Stimulated activated CD8-positive, alpha-beta memory T cell treated with anti-CD3 and anti-CD28 coated beads, Interleukin-12 subunit alpha, Interleukin-12 subunit beta, amount 100 ng/mL, for 1 hour (primary cell): ENCODE measurements at places on chromosomes 3 and 15.

GRCh38 chr3:194386648-194387047 is 12.4 kb downstream of the GP5 start:
- no peak for DNase-seq

DNA sequence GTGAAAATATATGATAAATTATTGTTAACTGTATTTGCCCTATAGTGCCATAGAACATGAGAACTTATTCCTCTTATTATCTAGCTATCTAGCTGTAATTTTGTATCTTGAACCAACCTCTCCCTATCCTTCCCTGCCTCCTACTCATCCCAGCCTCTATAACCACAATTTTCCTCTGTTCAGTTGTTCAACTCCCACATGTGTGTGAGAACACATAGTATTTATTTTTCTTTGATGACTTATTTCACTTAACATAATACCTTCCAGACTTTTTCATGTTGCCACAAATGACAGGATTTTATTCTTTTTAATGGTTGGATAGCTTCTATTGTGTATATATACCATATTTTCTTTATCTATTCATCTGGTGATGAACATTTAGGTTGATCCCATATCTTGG is 85.4 kb upstream of the SUCLG2 start:
- DNase-seq, result no peak

DNA sequence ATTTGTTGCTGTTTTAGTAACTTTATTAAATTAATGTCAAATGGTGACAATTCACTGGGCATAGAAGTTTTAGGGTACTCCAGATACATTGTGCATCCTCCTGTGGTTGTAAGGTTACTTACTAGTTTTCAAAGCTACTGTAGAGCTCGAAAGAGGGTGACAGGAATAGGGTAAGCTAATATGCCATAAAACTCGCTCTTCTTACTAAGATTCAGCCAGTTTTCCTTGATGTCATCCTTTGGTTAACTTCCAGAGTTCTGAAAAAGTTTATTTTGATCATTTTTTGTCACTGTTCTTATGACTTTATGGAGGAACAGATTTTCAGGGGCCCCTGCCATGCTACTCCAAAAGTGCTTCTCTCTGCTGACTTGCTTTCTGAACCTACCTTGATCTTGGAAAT is 334.8 kb downstream of the PLCL2 start:
- no peak for DNase-seq

GRCh38 chr15:31540633-31541032 is 214.0 kb downstream of the KLF13 start:
- no peak for DNase-seq

GRCh38 chr3:123949641-123950040 is 11.4 kb downstream of the CCDC14 start:
- DNase-seq, result no peak

- no peak for DNase-seq
Measured at GRCh38 chr15:35023804-35024203, 35.7 kb upstream of the ZNF770 start.

DNA sequence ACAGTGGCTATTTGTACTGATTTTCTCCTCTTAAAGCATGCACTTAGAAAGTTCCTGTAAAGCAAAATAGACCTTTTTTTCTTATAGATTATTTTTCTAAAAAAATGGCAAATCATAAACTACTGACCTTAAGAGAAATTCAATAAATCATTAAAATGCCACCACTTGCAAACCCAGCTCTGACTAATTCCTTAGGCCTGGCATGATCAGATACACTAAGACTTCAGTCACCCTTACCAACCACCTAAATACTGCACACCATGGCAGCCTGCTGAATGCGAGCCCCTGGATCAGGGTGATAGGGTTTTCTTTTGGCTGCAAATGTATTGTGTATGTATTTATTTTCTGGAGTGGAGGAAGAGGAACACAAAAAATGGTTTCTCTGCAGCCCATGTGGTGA is 370.6 kb upstream of the TBL1XR1 start:
- DNase-seq, result no peak

GRCh38 chr3:106819440-106819839 is 557.8 kb upstream of the CCDC54 start:
- no peak for DNase-seq

- no peak for DNase-seq
Measured at GRCh38 chr15:72858205-72858604, 74.6 kb upstream of the ADPGK start.

DNA sequence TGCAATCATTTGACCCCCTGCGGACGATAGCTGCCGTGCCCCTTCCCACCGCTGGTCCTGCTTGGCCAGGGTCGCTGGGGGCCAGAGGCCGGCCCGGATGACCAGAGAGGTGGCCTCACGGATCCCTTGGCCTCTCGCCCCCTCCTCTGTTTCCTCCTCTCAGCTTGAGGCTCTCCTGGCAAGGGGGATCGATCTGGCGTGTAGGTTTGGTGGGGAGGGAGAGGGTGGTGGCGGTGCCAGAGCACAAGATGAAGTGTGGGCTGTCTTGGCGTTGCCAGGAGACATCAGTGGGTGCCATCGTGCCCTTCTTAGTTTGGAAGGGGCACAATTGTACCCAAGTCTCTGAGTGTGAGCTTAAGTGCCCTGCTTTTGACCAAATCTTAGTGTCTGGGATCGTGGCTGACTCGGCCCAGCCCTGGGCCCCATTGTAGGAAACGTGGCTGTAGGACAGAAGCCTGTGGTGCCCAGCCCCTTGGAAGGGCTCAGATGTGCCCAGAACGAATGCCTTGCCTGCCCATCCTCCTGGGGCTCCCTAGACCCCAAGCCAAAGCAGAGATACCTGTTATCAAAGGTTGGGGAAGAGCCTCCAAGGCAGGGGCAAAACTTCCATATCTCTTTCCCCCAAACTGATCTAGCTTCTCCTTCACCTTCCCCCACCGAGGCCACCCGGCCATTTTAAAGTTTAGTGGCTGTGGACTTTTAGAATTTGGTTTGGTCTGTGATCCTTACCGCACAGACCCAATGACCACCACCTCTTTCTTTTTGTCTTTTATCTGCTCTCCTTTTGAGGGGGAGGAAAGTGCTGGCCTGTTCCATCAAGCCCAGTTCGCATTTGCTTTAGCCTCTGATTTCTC is 14.4 kb downstream of the NR2F2 start:
- DNase-seq, result no peak

DNA sequence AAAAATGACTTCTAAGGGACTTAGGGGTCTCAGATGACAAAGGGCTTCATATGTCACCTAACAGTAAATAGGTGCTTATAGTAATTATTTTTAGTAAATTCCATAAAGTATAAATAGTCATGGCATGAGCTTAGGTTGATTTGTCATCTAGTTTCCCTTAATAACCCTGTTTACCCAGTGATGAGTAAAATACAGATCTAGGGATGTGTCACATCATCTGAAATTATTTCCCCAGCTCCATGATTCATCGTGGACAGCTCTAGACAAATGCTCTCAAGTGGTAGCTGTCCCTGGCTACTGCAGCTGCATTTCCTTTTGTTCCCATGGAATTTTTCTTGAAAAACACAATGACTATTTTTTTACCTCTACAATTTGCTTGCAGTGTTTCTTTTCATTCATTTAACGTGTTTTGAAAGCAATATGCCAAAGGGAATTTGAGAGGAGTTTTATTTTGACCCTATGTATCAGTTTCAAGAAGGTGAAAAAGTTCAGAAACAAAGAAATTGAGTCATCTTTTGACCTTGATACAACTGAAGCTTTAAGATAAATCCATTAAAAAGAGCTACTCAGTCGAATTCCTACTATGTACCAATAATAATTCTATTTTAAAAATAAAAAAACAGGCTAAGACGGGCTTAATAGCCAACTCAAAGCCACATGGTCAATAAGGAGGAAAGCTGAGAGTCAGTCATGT is 241.6 kb downstream of the KCNMB2 start:
- no peak for DNase-seq

GRCh38 chr3:53254509-53255422 is 1.1 kb downstream of the TKT start:
- DNase-seq, result no peak

- no peak for DNase-seq
Measured at GRCh38 chr3:119308355-119308754, 14.2 kb downstream of the ARHGAP31 start.

DNA sequence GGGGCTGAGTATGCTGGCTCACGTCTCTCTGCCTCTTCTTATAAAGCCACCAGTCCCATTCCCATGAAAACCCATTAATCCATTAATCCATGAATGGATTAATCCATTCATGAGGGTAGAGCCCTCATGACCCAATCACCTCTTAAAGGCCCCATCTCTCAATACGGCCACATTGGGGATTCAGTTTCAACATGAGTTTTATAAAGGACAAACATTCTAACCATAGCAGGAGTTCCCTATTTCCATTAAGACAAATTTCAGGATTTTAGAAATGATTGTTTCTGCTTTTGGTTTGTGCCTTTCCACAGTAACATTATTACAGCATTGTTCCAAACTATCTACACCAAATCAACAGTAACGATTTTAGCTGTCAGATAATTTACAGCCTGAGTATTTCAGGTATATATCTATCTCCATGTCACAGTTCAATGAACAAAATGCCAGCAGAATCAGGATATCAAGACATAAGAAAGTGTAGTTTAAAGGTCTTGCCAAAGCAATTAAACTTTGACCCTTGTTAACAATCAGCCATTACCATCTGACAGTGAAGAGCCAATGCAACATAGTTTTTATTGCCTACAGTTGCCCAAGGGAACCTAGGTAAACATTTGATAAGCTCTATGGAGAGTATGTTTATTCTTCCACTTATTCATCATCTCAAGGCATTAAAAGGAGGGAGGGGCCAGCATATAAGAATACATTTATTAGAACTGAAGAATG is 3.8 kb downstream of the TSPAN3 start:
- DNase-seq, result no peak

GRCh38 chr3:133782454-133782853 is 23.2 kb upstream of the SRPRB start:
- no peak for DNase-seq

- DNase-seq, result no peak
Measured at GRCh38 chr3:126262227-126262626, 81.8 kb upstream of the ALDH1L1 start.

GRCh38 chr15:88616240-88616639 is 4.9 kb upstream of the AEN start:
- DNase-seq, result no peak

GRCh38 chr3:110711130-110711832 is 360.3 kb upstream of the NECTIN3 start:
- no peak for DNase-seq

DNA sequence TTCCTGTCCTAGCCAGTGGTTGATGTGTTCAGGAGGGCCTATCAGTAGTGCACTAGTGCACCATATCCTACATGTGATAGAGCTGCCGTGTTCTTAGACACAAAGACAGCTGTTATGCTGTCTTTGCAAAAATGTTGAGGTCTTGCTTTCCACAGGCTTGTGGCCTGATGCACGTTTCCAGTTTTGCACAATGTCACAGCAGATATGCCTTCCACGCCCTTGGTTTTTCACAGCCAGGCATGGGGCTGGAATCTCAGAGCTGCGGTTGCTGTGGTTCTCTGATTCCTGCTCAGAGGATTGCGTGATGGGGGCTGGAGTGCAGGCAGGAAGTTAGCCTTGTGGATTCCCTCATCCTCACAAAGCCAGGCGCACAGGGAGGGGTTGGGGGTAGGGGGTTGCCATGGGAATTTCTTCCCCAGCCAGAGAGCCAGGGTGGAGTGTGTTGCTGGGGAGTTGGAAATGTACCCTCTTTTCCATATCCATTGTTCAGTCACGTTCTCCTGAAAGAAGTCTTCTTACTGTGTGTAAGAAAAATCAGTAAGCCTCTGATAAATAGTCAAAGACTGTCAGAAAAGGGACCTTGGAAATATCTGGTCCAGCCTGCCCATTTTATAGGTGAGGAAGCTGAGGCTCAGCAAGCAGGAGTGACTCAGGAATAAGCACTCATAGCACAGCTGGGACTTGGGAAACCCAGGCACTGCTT is 79.4 kb downstream of the SMAD3 start:
- DNase-seq, result no peak

GRCh38 chr15:100862162-100862561 is 17.5 kb upstream of the ALDH1A3 start:
- no peak for DNase-seq

- DNase-seq, result no peak
Measured at GRCh38 chr3:12234906-12235305, 54.0 kb upstream of the PPARG start.

- no peak for DNase-seq
Measured at GRCh38 chr15:93141371-93141794, 52.4 kb upstream of the RGMA start.

GRCh38 chr3:21259896-21260295 is 491.1 kb downstream of the ZNF385D start:
- DNase-seq, result no peak

DNA sequence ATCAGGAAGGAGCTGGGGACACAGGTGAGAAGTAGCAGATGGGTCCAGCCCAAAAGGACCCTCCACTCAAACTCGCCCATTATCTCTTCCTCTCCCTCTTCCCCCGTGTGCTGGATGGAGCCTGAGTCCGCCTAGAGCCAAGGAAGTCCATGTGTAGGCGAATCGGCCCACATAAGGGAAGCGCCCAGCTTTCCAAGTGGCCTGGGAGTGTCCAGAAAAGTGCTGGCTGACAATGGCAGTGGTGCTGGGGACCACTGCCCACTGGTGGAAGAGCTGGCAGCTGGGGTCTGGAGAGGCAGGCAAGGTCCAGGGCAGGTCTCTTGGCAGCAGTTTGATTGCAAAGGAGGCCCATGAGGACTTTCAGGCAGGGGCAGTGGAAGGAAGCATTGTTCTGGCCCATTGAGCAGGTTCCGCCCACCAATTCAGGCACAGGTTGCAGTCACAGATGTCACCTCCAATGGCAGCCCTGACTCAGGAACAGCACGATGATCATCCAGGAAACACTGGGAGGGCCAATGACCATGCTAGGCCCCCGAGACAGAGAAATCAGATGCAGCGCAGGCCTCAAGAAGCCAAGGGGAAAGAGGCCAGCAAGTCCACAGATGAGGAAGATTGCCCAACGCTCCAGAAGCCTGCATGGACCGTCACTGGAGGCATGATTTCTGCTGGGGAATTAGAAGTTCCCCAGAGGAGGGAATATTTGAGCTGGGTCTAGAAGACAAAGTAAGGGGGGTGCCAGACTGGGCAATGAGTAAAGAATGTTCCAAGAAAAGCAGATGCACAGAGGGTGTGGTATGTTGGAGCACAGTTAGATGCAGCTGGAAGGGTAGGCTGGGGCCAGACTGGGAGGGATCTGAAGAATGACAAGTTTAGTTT is 3.0 kb downstream of the MFGE8 start:
- DNase-seq, result no peak

GRCh38 chr3:16618721-16619120 is 13.5 kb upstream of the DAZL start:
- no peak for DNase-seq

DNA sequence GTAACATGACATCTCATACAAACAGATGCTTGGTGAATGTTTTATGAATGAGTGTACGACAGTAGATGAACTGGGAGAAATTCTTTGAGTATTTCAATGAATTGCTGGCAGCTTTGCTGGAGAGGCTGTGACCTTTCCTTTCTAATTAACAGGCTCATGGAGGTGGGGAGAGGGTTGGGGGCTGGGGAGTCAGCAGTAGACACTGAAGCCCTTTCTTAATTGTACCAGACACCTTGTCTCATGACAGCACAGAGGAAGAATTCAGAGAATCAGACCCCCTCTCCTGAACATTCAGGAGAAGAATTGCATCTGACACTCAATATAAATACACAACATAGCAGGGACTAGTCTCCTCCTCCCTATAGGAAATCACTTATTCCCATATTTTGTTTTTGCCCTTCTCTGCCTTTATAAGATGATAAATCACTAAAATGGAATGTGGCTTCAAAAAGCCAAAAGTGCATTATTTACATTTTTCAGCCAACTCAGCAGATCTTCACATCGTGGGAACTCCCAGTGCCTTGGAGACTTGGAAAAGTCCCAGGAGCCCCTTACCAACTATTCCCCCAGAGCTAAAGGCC is 66.2 kb upstream of the TPM1 start:
- DNase-seq, result no peak
